IPS DF 6.9 (cell line): ENCODE measurements at places on chromosomes 7 and 10.

- no peak for DNase-seq
Observed at GRCh38 chr7:41915871-41916270, 213.0 kb upstream of the INHBA start.

- peak; percentile 87 for DNase-seq
Observed at GRCh38 chr10:80599424-80599847, 61.7 kb downstream of the SH2D4B start.

DNA sequence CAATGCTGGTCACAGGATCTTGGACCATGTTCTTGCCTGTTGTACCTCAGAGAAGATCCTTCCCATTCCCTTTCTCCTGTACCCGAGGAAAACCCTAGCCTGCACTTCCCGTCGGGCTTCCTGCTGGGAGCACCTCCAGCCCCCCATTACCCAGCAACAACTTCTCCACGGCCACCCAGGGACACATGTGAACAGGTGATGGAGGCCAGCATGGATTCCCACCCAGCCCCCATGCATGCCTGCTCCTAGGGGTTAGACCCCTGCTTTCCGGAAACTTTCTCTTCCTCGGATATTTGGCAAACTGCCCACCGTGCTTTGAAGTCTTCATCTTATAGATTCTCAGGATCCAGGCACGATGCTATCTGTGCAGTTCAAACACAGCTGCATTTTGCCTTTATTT, 67.3 kb downstream of the CALML3 start:
- no peak for DNase-seq

- no peak for DNase-seq
Observed at GRCh38 chr7:158094671-158095226, 492.9 kb downstream of the PTPRN2 start.

- no peak for DNase-seq
Observed at GRCh38 chr10:62016623-62017490, 115.4 kb downstream of the ARID5B start.
